DND-41 (cell line): ENCODE measurements at places on chromosomes 2 and 18.

DNA sequence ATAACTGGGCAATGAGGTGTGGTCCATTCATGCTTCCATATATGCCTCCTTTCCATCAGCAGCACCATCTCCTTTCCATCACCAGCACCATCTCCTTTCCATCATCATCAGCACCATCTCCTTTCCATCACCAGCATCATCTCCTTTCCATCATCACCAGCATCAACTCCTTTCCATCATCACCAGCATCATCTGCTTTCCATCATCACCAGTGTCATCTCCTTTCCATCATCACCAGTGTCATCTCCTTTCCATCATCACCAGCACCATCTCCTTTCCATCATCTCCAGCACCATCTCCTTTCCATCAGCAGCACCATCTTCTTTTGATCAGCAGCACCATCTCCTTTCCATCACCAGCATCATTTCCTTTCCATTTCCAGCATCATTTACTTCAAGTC lies 297.5 kb upstream of the SPHKAP start:
- no peaks in the 10 kb centered on the region for H3K36me3 ChIP-seq
- no peak for DNase-seq
- H3K4me3 ChIP-seq: no peak overlapping the region

GRCh38 chr2:173027181-173028128 lies 48.2 kb upstream of the MAP3K20 start:
- H3K27ac ChIP-seq: no peak overlapping the region
- no peaks in the 10 kb centered on the region for H3K4me1 ChIP-seq
- no peaks in the 10 kb centered on the region for H3K27me3 ChIP-seq
- no peak overlapping the region for H3K4me3 ChIP-seq
- no peaks in the 10 kb centered on the region for H3K36me3 ChIP-seq

DNA sequence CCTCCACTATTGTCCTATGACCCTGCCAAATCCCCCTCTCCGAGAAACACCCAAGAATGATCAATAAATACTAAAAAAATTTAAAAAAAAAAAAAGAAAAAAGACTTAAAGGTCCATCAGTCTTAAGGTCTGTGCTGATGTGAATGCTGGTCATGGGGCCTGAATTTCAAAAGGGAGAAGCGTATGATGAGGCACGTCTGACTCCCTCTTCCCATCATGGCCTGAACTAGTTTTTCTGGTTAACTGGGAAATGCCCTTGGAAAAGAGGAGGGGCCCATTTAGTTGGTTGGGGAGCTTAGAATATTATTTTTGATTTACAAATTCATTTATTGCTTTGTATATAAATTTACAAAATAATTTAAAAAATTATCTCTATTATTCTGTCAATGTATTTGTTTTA lies 291.0 kb upstream of the CDH19 start:
- no peak overlapping the region for H3K27ac ChIP-seq
- DNase-seq: no peak
- no peaks in the 10 kb centered on the region for H3K4me1 ChIP-seq
- H3K27me3 ChIP-seq: no peaks in the 10 kb centered on the region
- H3K4me3 ChIP-seq: no peak overlapping the region

DNA sequence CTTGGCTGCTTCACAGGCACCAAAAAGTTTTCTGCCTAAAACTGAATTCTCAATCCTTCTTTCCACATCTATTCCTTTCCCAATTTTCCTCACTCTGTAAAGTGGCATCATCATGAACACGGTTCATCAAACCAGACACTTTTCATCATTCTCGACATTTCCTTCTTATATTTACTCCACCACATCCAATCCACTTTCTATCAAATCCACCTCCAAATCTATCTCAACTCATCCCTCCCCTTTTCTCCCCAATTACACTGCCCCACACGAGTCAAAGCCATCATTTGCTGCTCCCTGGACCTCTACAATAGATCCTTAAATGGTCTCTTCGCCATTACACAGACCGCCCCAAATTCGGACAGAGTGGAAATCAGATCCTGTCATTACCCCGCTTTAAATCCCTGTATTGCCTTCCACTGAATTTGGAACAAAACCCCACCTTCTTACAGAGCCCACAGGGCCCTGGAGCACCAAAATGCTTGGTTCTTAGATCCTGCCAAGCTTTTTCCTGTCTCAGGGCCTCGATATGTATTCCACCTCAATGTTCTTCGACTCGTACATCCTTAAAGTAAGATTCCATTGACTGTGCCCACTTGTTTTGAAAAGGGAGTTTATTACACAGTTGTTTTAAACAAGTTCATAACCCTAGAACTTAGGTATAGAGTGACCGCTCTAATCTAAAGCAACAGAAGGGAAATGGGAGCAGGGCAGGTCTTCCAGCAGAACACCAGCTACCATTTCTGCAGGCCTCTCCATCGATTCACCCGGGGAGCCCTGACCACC lies 856 bp downstream of the ACAA2 start:
- no peak overlapping the region for H3K27ac ChIP-seq
- DNase-seq: no peak
- H3K27me3 ChIP-seq: no peaks in the 10 kb centered on the region
- no peaks in the 10 kb centered on the region for H3K36me3 ChIP-seq
- no peak overlapping the region for H3K4me3 ChIP-seq
- H3K4me1 ChIP-seq: no peaks in the 10 kb centered on the region

- no peak within 1 kb of the TSS for H3K4me3 ChIP-seq
- DNase-seq: no peak
- H3K27ac ChIP-seq: no peak within 1 kb of the TSS
- no peaks in the 10 kb centered on the region for H3K36me3 ChIP-seq
- H3K4me1 ChIP-seq: peaks cover 19% of the 10 kb centered on the region
Observed at GRCh38 chr18:59697236-59697932, at the start of gene CCBE1. Gene CCBE1 (minus strand): TSS chr18:59697423.

DNA sequence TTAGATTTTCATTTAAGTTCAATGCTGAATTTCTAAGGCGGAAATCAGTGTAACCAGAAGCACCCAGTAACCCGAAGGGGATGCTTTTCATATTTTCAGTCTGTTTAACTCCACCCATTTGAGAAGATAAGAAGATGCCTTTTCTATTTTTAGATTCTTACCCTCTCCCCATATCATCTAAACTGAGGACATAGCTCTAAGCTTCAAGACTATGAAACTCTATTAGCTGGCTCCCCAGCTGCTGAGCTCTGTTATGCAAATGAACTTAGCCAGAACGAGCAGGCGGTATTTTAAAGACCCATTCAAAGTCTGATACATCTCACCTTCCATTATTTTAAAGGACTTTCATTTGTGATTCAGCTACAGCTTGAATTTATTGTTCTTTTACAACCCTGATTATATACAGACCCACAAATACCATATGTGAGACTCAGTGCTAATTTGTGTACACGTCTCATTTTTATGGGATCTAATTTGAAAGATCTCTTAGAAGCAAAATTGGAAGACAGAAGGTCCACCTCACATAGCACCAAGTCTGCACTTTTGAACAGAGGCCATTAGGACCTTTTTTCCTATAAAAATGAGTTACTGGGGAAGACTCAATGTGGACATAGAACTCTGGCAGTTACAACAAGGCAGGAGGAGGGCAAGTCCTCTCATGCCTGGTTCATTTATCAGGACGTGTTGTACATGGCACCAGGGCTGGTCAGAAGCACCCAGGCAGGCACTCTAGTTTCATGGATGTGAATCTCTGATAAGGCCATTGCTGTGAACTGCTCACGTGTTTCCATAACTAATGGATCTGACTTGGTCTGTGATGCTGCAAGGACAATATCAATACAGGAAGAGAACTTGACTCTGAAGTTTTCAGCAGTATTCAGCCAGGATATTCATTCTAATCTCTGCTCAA lies 16.3 kb downstream of the CDC42EP3 start:
- no peaks in the 10 kb centered on the region for H3K36me3 ChIP-seq
- no peaks in the 10 kb centered on the region for H3K4me1 ChIP-seq
- no peak for DNase-seq
- H3K27me3 ChIP-seq: peaks cover 5% of the 10 kb centered on the region
- no peak overlapping the region for H3K4me3 ChIP-seq

GRCh38 chr2:146804288-146804687 lies 1040.5 kb upstream of the ACVR2A start:
- no peak overlapping the region for H3K4me3 ChIP-seq
- no peak overlapping the region for H3K27ac ChIP-seq
- H3K27me3 ChIP-seq: no peaks in the 10 kb centered on the region
- DNase-seq: no peak
- no peaks in the 10 kb centered on the region for H3K4me1 ChIP-seq

DNA sequence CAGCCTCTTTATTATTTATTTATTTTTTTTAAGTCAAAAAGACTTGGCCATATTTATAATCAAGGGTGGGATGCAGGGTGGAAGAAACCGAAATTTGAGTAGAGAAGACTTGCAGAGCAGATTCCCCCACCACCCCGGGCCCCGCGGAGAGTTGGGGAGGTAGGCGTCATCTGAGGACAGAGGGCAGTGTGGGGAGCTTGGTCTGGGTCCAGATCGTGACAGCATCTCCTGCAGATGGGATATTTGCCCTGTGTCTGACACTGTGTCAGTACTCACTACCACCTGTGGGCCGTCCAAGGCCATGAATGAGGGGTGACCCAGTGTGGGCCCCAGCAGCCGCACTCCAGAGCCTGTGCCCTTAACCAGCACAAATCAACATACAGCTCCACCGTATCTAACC lies 10.5 kb upstream of the PRELID3A start:
- H3K27ac ChIP-seq: no peak overlapping the region
- H3K4me1 ChIP-seq: no peaks in the 10 kb centered on the region
- no peaks in the 10 kb centered on the region for H3K27me3 ChIP-seq

GRCh38 chr2:99789849-99790248 lies 300.0 kb upstream of the REV1 start:
- 0 out of 2 replicates have a peak, but pooled peaks cover 3% of the 10 kb centered on the region for H3K36me3 ChIP-seq
- no peak overlapping the region for H3K4me3 ChIP-seq
- H3K27ac ChIP-seq: no peak overlapping the region
- no peaks in the 10 kb centered on the region for H3K27me3 ChIP-seq
- DNase-seq: no peak

DNA sequence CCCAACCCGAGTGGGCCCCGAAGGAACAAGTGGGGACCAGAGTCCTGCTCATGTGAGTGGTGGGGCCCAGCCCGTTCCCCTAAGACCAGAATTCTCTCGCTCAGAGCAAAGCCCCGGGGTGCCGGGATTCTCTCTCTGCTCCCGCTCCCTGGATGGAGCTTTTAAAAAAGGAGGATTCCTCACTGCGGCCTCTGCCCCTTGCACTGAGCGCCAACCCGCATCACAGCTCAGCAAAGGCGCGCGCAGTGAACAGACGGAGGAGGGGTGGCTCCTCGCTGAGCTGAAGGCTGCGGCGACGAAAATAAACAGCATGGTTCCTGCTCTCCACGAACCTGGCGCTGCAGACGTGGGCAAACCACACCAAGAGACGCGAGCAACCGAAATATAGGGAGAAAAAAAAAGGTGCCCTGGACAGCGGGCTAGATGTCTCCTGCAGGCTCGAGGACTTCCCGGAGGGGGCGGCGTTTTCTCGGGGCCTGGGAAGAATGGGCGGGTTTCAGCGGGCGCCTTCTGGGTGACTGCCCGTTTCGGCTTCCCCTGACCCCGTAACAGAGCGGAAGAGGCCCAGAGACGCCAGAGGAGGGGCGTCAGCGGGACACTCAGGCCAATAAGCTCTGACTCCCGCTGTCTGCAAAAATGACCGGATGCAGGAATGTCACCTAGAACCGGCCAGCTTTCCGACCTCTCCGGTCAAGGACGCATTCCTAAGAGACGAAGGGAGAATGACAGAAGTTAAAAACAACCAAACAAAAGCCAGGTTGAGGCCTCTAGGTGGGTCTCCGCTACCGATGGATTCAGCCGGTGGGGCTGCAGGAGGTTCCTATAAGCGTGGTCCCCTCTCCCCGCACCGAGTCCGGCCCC lies 819 bp upstream of the KLF11 start:
- H3K27me3 ChIP-seq: no peaks in the 10 kb centered on the region
- no peak for DNase-seq
- no peaks in the 10 kb centered on the region for H3K36me3 ChIP-seq

- peaks cover 21% of the 10 kb centered on the region for H3K4me1 ChIP-seq
- DNase-seq: no peak
- H3K27me3 ChIP-seq: no peaks in the 10 kb centered on the region
- no peak overlapping the region for H3K27ac ChIP-seq
- no peaks in the 10 kb centered on the region for H3K36me3 ChIP-seq
- H3K4me3 ChIP-seq: no peak overlapping the region
Observed at GRCh38 chr2:195636890-195637289, 20.1 kb upstream of the SLC39A10 start.

DNA sequence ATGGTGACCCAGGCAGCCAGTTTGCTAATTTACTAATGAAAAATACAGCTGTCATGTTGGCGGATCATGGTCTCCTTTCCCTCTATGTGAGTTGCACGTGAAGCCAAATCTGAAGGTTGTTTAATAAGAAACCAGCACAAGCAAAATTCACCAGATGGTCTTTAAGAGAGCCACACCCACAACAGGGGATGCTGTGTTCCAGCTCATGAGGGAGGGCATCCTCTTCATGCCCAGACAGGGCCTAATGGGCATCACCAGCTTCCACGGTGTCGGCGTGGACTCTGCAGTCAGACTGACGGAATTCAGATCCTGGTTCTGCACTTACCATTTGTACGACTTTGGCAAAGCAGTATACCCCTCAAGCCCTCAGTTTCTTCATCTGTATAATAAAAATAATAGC lies 39.9 kb downstream of the TMEM247 start:
- H3K4me3 ChIP-seq: no peak overlapping the region
- DNase-seq: no peak
- no peaks in the 10 kb centered on the region for H3K4me1 ChIP-seq
- H3K36me3 ChIP-seq: no peaks in the 10 kb centered on the region

DNA sequence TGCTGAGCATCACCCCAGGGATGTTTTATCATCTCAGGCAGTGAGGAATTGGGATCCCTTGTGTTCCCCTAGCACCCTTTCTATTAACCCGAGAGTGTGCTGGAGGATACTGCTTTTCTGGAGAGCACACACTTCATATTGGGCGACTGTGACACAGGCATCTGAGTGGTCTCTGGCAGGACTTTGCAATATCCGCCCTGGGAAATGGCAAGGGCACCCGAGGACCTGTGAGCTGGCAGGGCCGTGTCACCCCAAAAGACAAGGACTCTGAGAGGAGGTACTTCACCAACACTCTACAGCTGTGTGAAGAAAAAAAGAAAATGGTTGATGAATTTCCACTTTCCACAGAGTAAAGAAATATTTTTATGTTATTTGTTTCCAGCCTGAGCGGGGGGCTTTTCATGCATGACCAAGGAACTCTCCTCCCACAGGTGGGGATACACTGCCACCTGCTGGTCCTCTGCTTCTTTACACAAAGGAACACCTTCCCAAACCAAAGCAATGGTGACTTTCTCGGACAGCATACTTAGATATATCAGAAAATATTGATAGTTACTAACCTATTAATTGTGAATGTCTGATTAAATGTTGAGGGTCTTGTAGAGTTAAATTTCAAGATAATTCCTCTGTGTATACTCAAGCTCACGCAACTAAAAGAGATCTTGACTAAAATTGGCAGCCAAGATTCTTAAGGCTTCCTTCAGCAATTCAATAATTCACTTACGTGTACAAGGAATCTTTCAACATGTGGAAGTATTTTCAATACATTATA lies 45.9 kb upstream of the REG3G start:
- H3K4me1 ChIP-seq: no peaks in the 10 kb centered on the region
- H3K27ac ChIP-seq: no peak overlapping the region
- H3K4me3 ChIP-seq: no peak overlapping the region
- peak; percentile 32 for DNase-seq
- H3K36me3 ChIP-seq: no peaks in the 10 kb centered on the region

GRCh38 chr2:151922845-151923666 lies 94.8 kb upstream of the ARL5A start:
- H3K4me3 ChIP-seq: no peak overlapping the region
- no peaks in the 10 kb centered on the region for H3K4me1 ChIP-seq
- DNase-seq: no peak
- peaks cover 9% of the 10 kb centered on the region for H3K27me3 ChIP-seq

- no peak overlapping the region for H3K4me3 ChIP-seq
- no peak for DNase-seq
- H3K36me3 ChIP-seq: no peaks in the 10 kb centered on the region
- H3K27me3 ChIP-seq: peaks cover 10% of the 10 kb centered on the region
- H3K4me1 ChIP-seq: no peaks in the 10 kb centered on the region
Observed at GRCh38 chr2:231037731-231038482, 584 bp downstream of the C2orf72 start.
